ENCODE measurements at places on chromosomes 2 and 18. TPM values are rescaled to one million over a fixed set of nuclear protein-coding genes. Genes with fewer than 3 reads are reported as not detected.
A peak's percentile ranks its signal among the peaks of the same experiment; 100 is the strongest.

- no peak overlapping the region for H3K4me3 ChIP-seq
- no peak overlapping the region for H3K27ac ChIP-seq
- DNase-seq = no peak
- no peaks in the 10 kb centered on the region for H3K36me3 ChIP-seq
- no peaks in the 10 kb centered on the region for H3K27me3 ChIP-seq
Measured at GRCh38 chr2:211434773-211435172, 878.4 kb downstream of the CPS1 start.

GRCh38 chr18:33467531-33467930 lies 27.0 kb upstream of the CCDC178 start:
- DNase-seq = no peak
- no peaks in the 10 kb centered on the region for H3K36me3 ChIP-seq
- no peak overlapping the region for H3K4me3 ChIP-seq
- no peaks in the 10 kb centered on the region for H3K4me1 ChIP-seq
- no peaks in the 10 kb centered on the region for H3K27me3 ChIP-seq

DNA sequence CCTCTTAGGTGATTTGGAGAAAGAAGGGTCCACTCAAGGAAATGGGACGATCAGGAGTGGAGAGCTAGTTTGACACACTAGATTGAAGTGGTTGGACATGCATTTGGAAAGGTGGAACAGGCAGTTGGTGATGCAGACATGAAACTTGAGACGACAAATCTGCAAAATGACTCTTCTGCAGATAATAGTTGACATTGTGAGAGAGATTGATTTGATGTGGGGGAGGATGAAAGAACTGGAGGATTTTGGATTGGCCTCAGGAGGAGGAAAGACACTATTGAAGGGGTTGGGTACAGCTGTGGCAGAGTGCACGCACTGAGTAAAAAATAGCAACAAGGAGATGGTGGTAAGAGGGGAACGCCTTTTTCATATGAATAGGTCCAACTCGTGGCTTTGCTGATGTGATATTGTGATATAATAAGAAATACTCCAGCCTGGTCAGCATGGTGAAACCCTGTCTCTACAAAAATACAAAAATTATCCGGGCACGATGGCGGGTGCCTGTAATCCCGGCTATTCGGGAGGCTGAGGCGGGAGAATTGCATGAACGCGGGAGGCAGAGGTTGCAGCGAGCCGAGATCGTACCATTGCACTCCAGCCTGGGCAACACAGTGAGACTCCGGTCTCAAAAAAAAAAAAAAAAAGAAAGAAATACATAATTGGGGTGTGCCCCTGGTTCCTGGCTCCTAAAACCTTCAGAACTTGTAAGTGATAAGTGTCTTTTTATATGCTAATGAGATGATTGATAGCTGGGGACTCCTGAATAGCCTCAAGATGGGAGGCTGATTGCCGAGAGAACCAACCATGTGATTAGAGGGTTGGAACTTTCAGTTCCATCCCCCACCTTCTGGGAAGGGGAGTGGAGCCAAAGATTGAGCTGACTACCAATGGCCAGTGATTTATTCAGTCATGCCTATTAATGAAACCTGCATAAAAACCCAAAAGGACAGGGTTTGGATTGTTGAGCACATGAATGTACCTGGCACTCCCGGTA lies 9.7 kb downstream of the TTLL4 start:
- H3K27me3 ChIP-seq = no peaks in the 10 kb centered on the region
- H3K36me3 ChIP-seq = peaks cover 13% of the 10 kb centered on the region
- H3K4me1 ChIP-seq = peaks cover 8% of the 10 kb centered on the region

GRCh38 chr18:13420969-13421686 lies 202.6 kb downstream of the LDLRAD4 start:
- H3K4me3 ChIP-seq = no peak overlapping the region
- no peaks in the 10 kb centered on the region for H3K36me3 ChIP-seq
- no peak overlapping the region for H3K27ac ChIP-seq
- DNase-seq = no peak
- H3K4me1 ChIP-seq = peaks cover 33% of the 10 kb centered on the region
- no peaks in the 10 kb centered on the region for H3K27me3 ChIP-seq

GRCh38 chr2:60339286-60339685 lies 214.2 kb downstream of the BCL11A start:
- DNase-seq = no peak
- no peak overlapping the region for H3K27ac ChIP-seq
- H3K27me3 ChIP-seq = no peaks in the 10 kb centered on the region
- H3K36me3 ChIP-seq = no peaks in the 10 kb centered on the region

DNA sequence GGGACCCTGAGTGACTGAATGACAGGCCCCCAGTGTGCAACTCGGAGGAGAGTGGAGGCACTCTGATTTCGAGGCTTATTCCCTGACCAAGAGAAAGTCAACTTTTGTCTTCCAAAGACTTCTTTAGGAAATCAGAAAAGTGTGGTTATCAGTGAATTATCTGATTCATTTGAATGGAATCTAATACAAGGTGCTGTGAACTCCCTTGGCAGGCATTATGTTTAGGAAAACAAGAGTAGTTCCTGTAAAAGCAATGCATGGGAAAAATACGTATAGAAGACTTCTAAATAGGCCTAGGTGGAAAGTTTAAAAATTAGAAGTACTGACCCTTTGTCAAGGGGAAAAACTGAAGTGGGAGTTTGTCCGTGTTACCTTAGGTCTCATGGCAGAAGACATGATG lies 269.4 kb downstream of the GBX2 start:
- H3K4me1 ChIP-seq = no peaks in the 10 kb centered on the region
- no peaks in the 10 kb centered on the region for H3K27me3 ChIP-seq
- H3K27ac ChIP-seq = no peak overlapping the region

DNA sequence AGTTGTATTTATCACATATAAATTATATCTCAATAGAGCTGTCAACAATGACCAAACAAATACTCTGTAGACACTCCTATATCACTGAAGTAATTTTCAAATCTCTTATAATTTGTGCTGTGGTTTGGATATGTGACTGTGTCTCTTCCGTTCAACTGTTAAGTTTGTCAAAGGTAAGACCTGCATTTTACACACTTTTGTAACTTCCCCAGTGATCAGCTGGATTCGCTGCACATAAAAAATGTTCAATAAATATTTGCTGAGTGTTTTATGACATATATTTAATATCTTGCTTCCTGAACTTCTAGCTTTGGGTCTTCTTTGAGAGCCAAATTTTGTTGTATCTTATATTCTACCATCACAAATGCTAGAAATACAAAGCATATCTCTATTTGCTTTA lies 57.3 kb upstream of the ROCK1 start:
- H3K4me3 ChIP-seq = no peak overlapping the region
- DNase-seq = no peak
- no peaks in the 10 kb centered on the region for H3K4me1 ChIP-seq

DNA sequence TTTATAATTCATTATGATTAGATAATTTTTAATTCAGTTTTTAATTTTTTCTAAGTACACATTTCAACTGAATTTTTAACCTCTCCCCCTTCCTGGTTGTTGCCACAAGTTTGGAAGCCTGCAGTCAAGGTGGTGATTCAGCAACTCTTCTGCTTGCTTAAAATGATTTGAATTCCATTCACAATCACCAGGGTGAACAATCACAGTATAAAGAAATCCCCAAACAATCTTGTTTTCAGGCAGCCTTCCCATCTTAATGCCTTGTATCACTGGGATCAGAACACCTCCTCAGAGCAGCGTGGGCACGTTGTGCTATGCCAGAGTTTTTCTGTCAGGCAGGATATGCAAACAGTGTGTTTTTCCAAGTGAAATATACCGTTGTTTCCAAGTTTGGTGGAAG lies 46.7 kb upstream of the BARD1 start:
- no peak overlapping the region for H3K4me3 ChIP-seq
- no peaks in the 10 kb centered on the region for H3K27me3 ChIP-seq
- DNase-seq = no peak
- no peaks in the 10 kb centered on the region for H3K36me3 ChIP-seq
- H3K4me1 ChIP-seq = no peaks in the 10 kb centered on the region
- no peak overlapping the region for H3K27ac ChIP-seq

GRCh38 chr2:19785867-19786266 lies 115.9 kb downstream of the TTC32 start:
- peaks cover 11% of the 10 kb centered on the region for H3K4me1 ChIP-seq
- H3K4me3 ChIP-seq = no peak overlapping the region
- no peak for DNase-seq

GRCh38 chr2:176643646-176644045 lies 374.4 kb downstream of the MTX2 start:
- no peaks in the 10 kb centered on the region for H3K4me1 ChIP-seq
- no peak for DNase-seq
- no peak overlapping the region for H3K27ac ChIP-seq
- no peaks in the 10 kb centered on the region for H3K36me3 ChIP-seq
- peaks cover 34% of the 10 kb centered on the region for H3K27me3 ChIP-seq
- no peak overlapping the region for H3K4me3 ChIP-seq

DNA sequence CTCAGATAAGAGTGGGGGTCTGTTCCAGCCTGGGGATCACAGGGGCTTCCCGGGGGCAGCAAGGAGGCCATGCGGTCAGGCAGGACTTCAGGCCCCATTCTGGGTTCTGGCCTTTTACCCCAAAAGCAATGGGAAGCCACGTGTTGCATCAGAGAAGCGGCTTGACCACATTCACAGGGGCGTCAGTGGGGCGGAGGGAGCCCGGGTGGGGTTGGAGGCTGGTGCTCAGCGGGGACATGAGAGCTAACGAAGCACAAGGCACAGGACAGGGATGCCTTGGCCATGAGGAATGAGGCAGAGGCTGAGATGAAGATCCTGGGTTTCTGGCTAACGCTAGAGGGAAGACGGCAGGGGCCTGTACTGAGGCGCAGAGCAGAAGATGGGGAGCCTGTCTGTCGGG lies 6.1 kb downstream of the HJURP start:
- no peak for DNase-seq
- no peak overlapping the region for H3K4me3 ChIP-seq
- no peaks in the 10 kb centered on the region for H3K36me3 ChIP-seq

- no peak overlapping the region for H3K27ac ChIP-seq
- no peaks in the 10 kb centered on the region for H3K36me3 ChIP-seq
- no peaks in the 10 kb centered on the region for H3K4me1 ChIP-seq
- no peak overlapping the region for H3K4me3 ChIP-seq
Measured at GRCh38 chr2:121015971-121016485, 269.0 kb downstream of the TFCP2L1 start.

DNA sequence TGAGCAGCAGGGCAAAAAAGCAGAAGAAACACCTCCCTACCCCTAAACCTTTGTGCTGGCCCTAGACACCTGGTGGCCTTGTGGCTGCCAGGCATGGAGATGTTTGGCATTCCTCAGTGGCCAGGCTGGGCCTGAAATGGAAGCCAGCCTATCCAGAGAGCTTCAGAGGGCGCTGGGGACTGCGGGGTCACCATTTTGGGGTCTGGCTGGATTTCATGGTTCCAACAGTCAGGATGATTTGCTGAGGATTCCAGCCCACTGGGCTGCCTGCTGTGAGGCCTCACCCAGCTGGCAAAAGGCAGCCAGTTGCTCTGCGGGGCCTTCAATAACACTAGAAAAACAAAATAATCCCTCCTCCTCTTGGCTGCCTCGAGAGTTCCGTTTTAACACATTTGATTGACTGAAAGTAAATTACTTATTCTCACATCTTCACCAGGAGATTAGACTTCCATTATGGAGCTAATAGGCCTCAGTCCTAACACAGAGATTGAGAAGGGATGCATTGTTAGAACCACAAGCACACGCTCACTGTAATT lies 154.1 kb downstream of the EN1 start:
- no peak overlapping the region for H3K4me3 ChIP-seq
- H3K4me1 ChIP-seq = no peaks in the 10 kb centered on the region
- no peak overlapping the region for H3K27ac ChIP-seq

GRCh38 chr2:241953324-241953928 lies 83.9 kb downstream of the RTP5 start:
- H3K4me3 ChIP-seq = no peak overlapping the region
- no peaks in the 10 kb centered on the region for H3K4me1 ChIP-seq
- no peaks in the 10 kb centered on the region for H3K27me3 ChIP-seq
- no peak for DNase-seq
- no peaks in the 10 kb centered on the region for H3K36me3 ChIP-seq
- H3K27ac ChIP-seq = no peak overlapping the region

DNA sequence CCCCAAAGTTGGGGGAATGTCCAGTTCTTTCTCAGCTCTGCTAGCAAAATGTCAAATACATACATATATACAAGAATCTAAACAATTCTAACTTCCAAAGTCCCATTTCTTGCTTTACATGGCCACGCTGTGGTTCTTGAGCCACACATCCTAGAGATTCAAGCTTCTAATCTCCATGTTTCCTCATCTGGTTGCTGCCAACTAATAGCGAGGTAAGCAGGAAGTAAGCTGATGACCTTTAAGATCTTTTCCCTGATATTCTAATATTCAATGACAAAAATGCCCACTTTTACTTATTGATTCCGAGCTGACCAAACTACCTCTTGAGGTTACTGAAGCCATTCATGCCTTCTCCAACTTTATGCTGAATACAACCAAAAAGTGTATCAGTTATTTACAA lies 3.3 kb downstream of the VPS54 start:
- H3K27ac ChIP-seq = peak overlapping the region; percentile 50
- no peak for DNase-seq
- no peak overlapping the region for H3K4me3 ChIP-seq
- H3K36me3 ChIP-seq = no peaks in the 10 kb centered on the region
- H3K27me3 ChIP-seq = no peaks in the 10 kb centered on the region
- no peaks in the 10 kb centered on the region for H3K4me1 ChIP-seq

- H3K27me3 ChIP-seq = no peaks in the 10 kb centered on the region
- H3K4me3 ChIP-seq = no peak overlapping the region
- H3K27ac ChIP-seq = no peak overlapping the region
- no peaks in the 10 kb centered on the region for H3K36me3 ChIP-seq
- DNase-seq = no peak
- H3K4me1 ChIP-seq = no peaks in the 10 kb centered on the region
Measured at GRCh38 chr2:56268856-56269255, 85.1 kb downstream of the CCDC85A start.

GRCh38 chr2:174333017-174333371 lies 1.8 kb upstream of the SP9 start:
- H3K4me1 ChIP-seq = peaks cover 19% of the 10 kb centered on the region
- H3K27me3 ChIP-seq = peaks cover 100% of the 10 kb centered on the region
- DNase-seq = no peak
- H3K36me3 ChIP-seq = no peaks in the 10 kb centered on the region
- H3K4me3 ChIP-seq = no peak overlapping the region
- no peak overlapping the region for H3K27ac ChIP-seq

- no peaks in the 10 kb centered on the region for H3K27me3 ChIP-seq
- H3K36me3 ChIP-seq = no peaks in the 10 kb centered on the region
- H3K4me1 ChIP-seq = no peaks in the 10 kb centered on the region
- no peak overlapping the region for H3K4me3 ChIP-seq
- no peak for DNase-seq
- H3K27ac ChIP-seq = peak overlapping the region; percentile 34
Measured at GRCh38 chr2:12978066-12978835, 261.5 kb downstream of the TRIB2 start.

The CHRNA1 gene
- total RNA-seq = 0.75 TPM

The BMP10 gene
- total RNA-seq = 2.9 TPM

The MC2R gene
- total RNA-seq = not detected

The LAMA3 gene
- total RNA-seq = 2.9 TPM

The C2orf66 gene
- total RNA-seq = 0.16 TPM

The GCG gene
- total RNA-seq = not detected

The KRTCAP3 gene
- not detected for total RNA-seq

The GAREM1 gene
- total RNA-seq = 13.4 TPM

The CNTNAP5 gene
- not detected for total RNA-seq

The FOXD4L1 gene
- not detected for total RNA-seq
